ENCODE measurements at places on chromosomes 1 and 21. TPM values are rescaled to one million over a fixed set of nuclear protein-coding genes. Genes with fewer than 3 reads are reported as not detected.

The LAX1 gene
- not detected for total RNA-seq

The SIPA1L2 gene
- 177 TPM for total RNA-seq

The ANKRD35 gene
- total RNA-seq: 2.1 TPM

The MROH7 gene
- not detected for total RNA-seq

The TTC4 gene
- total RNA-seq: 14.3 TPM

The ESRRG gene
- 9.0 TPM for total RNA-seq

The SLC9C2 gene
- 0.98 TPM for total RNA-seq

DNA sequence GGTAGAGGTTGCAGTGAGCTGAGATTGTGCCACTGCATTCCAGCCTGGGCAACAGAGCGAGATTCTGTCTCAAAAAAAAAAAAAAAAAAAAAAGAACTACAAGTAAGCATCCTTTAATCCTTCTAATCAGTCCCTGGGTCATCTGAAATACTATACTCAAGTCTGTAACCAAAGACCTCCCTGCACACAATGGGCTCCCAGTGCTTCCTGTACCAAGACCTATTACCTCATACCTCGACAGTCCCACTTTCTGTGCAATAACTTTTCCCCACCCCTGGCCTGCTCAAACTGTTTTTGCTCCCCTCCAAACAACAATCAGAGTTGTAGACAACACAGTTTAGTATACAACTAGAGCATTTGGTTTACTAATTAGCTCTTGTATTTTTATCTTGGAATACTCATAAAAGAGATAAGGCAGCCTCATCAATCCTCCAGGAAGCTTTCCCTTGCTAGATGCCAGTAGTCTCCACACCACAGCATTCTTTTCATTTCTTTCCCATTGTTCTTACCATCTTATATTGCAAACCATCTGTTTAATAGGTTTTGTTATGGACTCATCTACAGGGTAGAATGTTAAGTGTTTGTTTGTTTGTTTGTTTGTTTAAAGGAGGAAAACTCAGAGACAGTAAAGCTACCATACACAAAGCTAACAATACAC lies 19.2 kb upstream of the RLF start:
- no peak for DNase-seq

GRCh38 chr1:205118752-205119151 lies 3.0 kb downstream of the RBBP5 start:
- DNase-seq: no peak

DNA sequence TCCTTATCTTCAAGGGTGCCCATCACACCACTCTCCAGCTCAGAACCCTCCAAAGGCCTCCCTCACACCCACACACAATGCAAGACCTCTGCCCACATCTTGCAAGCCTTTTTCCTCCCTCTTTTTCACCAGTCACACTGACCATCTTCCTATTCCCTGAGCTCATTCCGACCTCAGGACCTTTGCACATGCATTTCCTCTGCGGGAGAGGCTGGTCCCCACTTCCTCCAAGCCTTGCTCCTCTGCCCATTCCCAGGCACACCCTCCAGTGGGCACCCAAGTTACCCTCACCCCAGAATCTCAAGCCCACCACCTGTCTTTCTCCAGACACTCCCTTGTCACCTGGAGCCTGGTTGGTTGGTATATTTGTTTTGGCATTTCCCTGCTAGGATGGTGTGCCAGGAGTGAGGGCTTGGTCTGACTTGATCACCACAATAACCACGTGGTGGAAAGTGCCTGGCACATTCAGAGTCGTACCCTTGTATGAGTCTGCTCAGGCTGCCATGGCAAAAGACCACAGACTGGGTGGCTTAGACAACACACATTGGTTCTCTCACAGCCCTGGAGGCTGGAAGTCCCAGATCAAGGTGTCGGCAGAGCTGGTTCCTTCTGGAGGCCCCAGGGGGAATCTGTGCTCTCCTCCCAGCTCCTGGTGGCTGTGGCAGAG lies 13.2 kb downstream of the MX2 start:
- DNase-seq: no peak

- DNase-seq: no peak
These were observed 31.0 kb downstream of the UBE2T start for GRCh38 chr1:202310746-202311145.

GRCh38 chr1:64569411-64569810 lies 99.5 kb downstream of the CACHD1 start:
- no peak for DNase-seq

DNA sequence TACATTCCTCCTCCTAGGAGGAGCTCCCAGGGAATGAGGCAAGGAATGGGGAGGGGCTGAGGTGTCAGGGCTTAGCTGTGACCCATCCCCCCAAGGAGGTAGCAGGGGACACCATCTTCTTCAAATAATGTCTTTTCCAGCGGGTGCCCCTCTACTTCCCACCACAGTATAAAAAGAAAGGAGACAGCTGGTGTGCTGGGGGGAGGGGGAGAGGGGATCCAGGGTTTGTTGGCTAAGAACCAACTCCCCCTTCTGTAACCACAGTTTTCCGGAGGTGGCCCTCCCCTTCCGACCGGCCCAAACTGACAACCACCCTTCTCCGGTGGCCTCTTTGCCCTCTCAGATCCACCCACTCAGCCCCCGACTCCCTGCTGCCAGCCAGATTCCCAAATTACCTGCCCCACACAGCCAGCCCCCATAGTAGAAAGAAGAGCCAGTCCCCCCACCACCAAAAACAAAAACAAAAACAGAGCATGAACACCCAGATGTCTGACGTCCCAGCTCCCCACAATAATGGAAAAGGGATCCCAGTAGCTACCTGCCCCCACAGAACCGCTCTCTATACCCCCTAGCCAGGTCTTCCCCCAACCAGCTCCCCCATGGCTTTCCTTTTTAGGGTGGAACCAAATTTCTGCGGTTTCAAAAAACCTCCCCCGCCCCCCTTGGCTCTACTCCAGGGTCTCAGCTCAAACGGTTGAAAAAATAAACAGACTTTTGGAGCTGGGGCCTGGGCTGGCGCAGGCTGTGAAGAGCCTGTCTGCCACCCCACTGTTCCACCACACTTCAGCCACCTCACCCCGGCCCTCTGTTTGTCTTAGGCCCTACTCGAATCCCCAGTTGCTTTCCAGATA lies 2.1 kb downstream of the ARHGEF2 start:
- peak; percentile 43 for DNase-seq

- no peak for DNase-seq
These were observed 80.4 kb upstream of the TARDBP start for GRCh38 chr1:10932088-10932487.

DNA sequence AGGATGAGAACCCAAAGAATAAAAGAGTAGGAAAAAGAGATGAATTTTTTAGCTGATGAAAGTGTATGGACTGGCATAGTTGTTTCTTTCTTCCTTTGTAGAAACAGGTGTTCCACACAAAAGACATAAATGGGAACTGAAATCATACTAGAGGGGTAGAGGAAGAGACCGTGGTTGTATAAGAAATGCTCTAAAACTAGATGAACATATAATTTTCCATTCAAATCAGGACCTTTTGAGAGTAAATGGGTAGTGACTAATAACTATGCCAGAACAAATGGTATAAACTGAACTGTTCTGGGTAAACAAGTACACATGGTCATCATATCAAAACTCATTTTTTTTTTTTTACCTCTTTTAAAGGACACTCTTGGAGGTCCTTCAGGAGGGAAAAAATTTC lies 344.2 kb downstream of the VAV3 start:
- DNase-seq: no peak

- DNase-seq: no peak
These were observed 31.1 kb downstream of the CHODL start for GRCh38 chr21:18275781-18276180.

DNA sequence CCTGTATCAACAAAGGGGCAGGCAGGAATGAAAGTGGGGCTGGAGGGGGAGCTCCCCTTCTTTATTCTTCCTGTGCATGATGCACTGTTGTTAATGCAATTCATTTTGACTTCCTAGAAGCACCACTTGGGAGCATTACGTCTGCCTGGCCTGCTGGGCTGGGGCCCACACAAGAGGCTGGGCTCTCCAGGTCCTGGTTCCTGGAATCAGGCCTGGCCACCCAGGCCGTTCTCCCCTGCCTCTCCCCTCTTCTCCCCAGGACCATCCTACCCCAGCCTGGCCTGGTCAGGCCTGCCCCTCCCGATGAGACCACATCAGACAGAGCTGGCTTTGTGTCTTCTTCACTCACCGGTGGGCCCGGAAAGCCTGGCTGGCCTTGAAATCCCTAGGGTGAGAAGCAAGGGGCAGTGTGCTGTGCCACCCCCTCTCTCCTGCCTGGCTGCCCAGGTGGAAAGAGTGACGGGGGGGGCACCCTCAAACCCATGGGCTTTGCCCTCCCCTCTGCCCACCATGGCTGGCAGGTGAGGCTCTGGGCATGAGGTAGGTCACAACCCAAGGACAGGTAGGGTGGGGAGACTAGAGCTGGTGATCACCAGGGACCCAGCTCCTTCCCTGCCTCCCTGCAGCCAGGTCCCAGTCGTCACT lies 20.7 kb upstream of the PEF1 start:
- DNase-seq: no peak

- DNase-seq: no peak
These were observed 298.6 kb upstream of the DAB1 start for GRCh38 chr1:57722285-57722978.

DNA sequence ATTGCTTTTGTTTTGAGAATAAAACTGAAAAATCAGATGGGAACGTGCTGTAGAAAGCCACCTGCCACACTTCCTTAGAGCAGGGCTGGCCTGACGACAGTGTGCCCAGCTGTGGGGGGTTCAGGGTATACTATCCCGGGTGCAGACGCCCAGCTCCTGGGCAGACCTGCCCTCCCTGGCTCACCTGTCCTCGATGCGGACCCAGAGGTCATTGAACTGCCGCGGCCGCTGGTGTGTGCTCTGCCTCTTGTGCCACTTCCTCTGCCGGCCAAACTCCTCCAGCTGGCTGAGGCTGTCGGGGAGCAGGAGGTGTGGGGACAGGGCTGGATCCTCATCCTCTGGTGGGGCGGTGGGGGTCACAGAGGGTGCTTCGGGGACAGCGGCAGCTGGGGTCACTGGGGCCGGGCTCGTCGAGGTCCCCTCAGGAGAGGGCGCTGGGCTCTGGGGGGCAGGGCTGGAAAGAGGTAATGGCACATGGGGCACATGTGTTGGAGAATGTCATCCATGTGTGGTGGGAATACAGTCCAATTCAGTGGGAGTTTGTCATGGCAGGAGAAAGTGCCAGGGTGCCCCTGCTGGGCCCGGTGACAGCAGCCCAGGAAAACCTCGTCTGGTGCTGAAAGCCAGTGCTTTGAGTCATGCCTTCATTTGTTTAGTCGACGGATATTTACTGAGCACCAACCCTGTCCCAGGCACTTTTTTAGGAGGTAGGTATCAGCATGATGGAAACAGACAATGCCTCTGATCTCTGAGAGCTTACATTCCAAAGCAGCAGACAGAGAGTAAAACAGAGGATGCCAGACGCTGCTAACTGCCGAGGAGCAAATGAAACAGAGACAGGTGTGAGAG lies 222.0 kb downstream of the TRABD2B start:
- no peak for DNase-seq

GRCh38 chr1:18458133-18459092 lies 22.3 kb upstream of the KLHDC7A start:
- no peak for DNase-seq

DNA sequence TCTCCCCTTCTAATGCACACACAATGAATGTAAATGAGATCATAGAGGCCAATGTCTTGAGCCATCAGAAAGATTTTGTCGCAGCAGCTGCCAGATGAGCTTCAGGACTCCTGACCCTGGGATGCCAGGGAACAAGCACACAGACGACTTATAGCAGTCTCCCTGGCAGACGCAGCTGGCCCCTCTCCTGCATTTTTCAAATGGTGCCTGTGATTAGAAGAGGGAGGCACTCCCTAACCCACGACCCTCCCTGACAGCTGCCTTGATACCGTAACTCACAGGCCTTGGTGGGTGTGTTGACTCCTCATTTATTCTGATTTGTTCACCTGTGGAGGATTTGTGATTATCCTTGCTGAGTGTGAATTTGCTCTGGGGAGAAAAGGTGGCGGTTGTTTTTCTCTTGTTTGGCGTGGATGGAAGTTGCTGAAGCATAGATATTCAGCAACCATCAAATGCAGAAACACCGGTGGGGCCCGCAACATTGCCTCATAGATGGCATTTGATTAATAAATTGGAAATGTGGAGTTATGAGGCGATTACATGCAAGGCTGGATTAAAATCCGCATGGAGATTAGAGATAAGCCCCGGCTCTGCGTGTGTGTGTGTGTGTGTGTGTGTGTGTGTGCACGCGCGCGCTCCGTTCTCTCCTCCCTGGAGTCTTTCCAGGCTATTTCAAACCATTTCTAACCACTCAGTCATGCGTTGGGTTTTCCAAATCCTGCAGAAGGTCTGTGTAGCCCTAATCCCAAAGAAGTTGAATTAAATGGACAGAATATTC lies 2.1 kb upstream of the RD3 start:
- DNase-seq: no peak

GRCh38 chr21:45267390-45267760 lies 20.3 kb downstream of the POFUT2 start:
- DNase-seq: no peak

DNA sequence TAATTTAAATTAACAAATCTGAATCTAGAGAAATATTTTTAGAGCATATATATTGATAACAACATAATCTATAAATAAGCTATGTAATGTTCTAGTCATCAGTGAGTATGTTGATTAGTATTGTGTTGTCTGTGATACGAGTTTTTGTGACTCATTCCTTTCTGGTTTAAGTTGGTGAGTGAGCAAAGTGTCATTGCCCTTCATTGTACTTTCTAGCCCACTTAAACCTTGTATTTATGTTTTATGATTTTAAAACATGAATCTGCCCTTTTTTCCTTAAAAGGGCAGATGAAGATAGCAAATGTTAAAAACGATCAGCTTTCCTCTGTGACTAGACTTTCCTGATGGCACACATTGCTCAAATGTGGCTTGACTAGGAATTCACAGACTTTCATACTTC lies 38.5 kb downstream of the MACO1 start:
- DNase-seq: no peak

GRCh38 chr1:112904071-112904830 lies 51.7 kb downstream of the SLC16A1 start:
- no peak for DNase-seq

DNA sequence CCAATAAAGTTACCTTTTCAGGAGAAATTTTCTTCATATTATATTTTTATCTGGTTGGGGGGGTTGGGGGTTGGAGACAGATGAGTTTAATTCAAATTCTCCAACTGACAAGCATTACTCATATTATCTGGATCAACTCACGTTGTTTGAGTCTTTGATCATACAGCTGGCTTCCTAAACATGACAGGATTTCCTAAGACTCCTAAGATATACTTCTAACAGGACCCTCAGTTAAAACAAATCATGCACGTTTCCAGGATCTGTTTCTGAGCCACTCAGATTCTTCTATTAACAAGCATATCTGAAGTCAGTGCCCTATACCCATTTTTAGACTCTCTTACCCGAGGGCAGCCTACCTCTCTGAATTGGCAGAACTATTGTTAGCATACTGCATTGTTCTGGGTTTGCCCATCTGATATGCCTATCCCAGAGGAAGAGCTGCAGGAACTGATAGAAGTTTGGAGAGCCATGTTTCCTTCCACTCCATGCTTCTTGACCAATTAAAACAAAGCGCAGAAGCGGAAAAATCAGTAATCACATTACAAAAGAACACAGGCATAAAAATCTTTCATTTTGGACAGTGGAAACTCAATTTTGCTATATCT lies 653.9 kb downstream of the LTN1 start:
- DNase-seq: no peak

Data from glutamatergic neuron (in vitro differentiated cells).